ENCODE measurements at places on chromosomes 1 and 21.

GRCh38 chr21:17352996-17353655, 159.7 kb upstream of the CXADR start:
- DNase-seq, result no peak
- peak overlapping the region; percentile 37 for H3K27ac ChIP-seq
- H3K4me1 ChIP-seq, result no peaks in the 10 kb centered on the region

GRCh38 chr21:21268061-21268471, 269.9 kb downstream of the NCAM2 start:
- H3K4me1 ChIP-seq, result no peaks in the 10 kb centered on the region
- no peaks in the 10 kb centered on the region for H3K27me3 ChIP-seq
- H3K4me3 ChIP-seq, result no peak overlapping the region
- H3K27ac ChIP-seq, result no peak overlapping the region
- H3K36me3 ChIP-seq, result no peaks in the 10 kb centered on the region

DNA sequence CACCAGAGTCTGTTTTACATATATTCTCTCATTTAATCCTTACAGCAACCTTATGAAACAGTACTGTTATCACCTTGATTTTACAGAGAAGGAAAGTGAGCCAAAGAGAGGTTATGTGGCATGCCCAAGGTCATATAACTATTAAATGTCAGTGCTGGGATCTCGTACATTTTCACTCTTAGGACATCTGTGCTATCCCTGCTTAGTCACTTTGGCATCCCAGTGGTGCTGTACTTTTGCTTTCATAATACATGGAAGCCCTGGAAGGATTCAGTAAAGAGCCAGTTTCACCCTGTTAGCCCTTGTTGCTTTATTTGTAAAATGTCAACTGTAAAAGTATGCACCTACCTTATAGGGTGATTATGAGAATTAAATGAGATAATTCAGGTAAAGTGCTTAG, 104.4 kb downstream of the NFIA start:
- no peak overlapping the region for H3K27ac ChIP-seq
- H3K4me3 ChIP-seq, result no peak overlapping the region
- no peaks in the 10 kb centered on the region for H3K36me3 ChIP-seq
- DNase-seq, result no peak
- no peaks in the 10 kb centered on the region for H3K27me3 ChIP-seq

DNA sequence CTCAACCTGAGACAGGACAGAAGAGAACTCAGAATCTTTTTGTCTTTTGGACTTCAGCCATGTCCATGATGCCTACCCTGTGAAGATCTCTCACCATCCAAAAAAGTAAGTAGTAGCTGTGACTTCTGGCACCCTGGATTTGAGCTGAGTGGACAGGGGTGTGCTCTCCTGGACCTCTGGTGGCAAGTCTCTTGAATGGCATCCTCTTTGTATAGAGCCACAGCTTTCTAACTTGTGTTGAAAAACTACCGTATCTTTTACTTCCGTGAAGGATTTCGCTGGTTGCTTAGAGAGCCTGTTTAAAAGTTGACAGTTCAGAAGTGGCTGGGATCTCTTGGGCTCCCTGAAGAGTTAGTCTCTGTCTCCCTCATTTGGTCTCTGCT, 1.8 kb downstream of the MFN2 start:
- H3K36me3 ChIP-seq, result peaks cover 2% of the 10 kb centered on the region
- H3K4me1 ChIP-seq, result peaks cover 24% of the 10 kb centered on the region
- DNase-seq, result no peak
- no peaks in the 10 kb centered on the region for H3K27me3 ChIP-seq
- H3K27ac ChIP-seq, result no peak overlapping the region
- peak overlapping the region; percentile 95 for H3K4me3 ChIP-seq

DNA sequence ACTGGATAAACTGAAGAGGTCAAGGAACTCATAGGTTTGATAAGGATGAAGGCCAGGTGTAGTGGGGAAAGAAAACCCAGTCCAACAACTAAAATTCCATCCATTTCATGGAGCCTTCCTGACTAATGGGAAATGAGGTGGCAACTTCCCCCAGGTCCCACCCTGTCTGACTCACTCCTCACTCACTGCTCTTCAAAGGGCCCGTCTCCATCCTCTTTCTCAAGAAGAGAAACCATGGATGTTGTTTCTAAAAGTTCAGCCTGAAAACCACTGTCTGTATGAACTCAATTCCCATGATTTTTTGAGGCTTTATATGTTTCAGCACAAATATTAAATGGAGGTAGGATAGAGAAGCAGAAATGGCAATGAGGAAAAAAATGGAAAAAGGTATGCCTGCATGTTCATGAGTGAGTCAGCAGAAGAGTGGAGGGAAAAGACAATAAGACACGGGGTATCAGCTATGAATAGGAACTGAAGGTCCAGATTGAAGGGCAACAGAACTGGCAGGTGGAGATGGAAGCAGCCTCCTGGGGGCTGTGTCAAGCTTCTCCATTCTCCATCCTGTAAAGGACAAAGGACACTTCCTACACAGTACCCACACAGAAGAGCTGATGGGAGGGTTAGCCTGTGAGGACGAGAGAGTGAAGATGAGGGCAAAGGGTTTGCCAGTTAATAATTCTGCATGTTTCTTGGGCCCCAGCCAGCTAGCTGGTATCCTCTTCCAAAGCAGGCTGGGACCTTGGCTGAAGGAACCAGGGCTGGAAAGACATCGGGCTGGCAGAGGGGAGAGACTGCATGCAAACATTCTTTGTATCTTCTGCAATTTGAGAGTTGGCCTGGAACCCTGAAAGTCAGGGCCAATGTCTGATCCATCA, 5.5 kb upstream of the ELOVL1 start:
- no peaks in the 10 kb centered on the region for H3K36me3 ChIP-seq
- no peak for DNase-seq
- peaks cover 24% of the 10 kb centered on the region for H3K4me1 ChIP-seq
- no peak overlapping the region for H3K4me3 ChIP-seq
- H3K27ac ChIP-seq, result no peak overlapping the region

DNA sequence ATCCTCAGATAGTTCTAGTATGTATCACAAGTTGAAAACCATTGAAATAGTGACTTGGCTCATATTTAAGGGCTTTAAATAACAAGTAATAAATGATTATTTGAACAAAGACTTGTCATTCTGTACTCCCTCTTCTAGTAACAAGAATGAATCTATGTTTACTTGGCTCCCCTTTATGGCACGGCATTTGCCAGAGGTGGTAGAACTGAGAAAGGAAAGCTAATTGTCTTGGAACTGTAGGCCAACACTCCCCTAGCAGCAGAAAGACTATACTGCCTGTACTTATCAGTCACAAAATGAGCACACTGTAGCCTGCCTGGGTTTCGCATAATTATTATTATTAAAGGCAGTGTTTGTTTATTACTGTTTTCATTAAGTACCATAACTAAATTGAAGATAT, 29.6 kb upstream of the SMYD2 start:
- H3K36me3 ChIP-seq, result no peaks in the 10 kb centered on the region
- peaks cover 21% of the 10 kb centered on the region for H3K4me1 ChIP-seq
- DNase-seq, result no peak
- no peaks in the 10 kb centered on the region for H3K27me3 ChIP-seq
- H3K27ac ChIP-seq, result no peak overlapping the region

- no peak overlapping the region for H3K27ac ChIP-seq
- no peaks in the 10 kb centered on the region for H3K27me3 ChIP-seq
- H3K4me3 ChIP-seq, result no peak overlapping the region
These were observed 66.3 kb downstream of the RAVER2 start for GRCh38 chr1:64811131-64811530.

DNA sequence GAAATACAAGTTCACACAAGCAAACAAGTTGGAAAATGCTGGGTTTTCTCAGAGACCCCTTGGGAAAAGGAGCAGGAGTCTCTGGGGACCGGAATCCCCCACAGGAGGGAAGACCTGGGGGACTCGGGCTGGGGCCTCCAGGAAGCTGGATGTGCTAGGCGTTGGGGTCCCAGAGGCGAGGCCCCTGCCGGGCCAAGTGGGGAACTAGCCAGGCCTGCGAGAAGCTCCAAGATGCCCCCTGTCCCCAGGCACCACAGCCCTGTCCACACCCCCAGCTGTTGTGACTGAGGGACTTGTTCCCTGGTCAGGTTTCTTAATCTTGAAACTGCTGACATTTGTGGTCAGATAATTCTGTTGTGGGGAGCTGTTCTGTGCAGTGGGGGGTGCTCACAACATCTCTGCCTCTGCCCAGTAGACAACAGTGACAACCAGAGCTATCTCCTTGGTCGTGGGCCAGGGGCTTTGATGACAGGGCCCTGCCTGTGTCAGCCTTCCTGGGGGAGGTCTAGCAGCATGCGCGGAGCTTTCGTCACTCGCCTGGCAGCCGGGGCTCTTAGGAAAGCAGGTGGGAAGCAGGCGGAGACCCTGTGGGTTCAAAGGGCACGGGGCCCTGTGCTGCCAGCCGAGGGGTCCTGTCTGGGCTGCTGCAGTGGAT, 126.4 kb upstream of the ARHGEF16 start:
- H3K36me3 ChIP-seq, result no peaks in the 10 kb centered on the region
- peaks cover 43% of the 10 kb centered on the region for H3K4me1 ChIP-seq
- H3K27ac ChIP-seq, result no peak overlapping the region

DNA sequence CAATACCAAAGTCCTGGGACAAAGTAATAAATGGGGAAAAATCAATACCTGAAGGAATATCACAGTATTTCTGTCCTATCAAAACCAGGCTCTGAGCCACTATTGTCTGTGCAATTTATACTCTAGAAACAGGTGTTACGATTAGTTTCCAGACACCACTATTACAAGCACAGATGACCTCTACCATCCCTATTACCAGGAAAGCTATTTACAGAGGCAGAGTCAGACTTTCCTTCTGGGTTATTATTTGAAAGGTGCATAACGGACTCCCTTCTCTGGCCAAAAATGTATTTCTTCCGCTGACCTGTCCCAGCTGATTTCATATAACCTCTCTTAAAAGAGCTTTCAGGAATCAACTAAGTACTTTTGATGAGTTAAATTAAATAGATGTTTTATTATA, 154.6 kb upstream of the LRRC7 start:
- no peak overlapping the region for H3K4me3 ChIP-seq
- no peaks in the 10 kb centered on the region for H3K4me1 ChIP-seq
- H3K36me3 ChIP-seq, result no peaks in the 10 kb centered on the region
- H3K27me3 ChIP-seq, result no peaks in the 10 kb centered on the region

- no peak overlapping the region for H3K4me3 ChIP-seq
- DNase-seq, result no peak
- no peaks in the 10 kb centered on the region for H3K4me1 ChIP-seq
- no peak overlapping the region for H3K27ac ChIP-seq
These were observed 30.1 kb downstream of the RTCA start for GRCh38 chr1:100296140-100296539.

GRCh38 chr1:220734571-220735326, 13.4 kb upstream of the MTARC2 start:
- peaks cover 16% of the 10 kb centered on the region for H3K27me3 ChIP-seq
- DNase-seq, result no peak
- peaks cover 2% of the 10 kb centered on the region for H3K36me3 ChIP-seq
- peak overlapping the region; percentile 39 for H3K27ac ChIP-seq
- H3K4me3 ChIP-seq, result no peak overlapping the region

DNA sequence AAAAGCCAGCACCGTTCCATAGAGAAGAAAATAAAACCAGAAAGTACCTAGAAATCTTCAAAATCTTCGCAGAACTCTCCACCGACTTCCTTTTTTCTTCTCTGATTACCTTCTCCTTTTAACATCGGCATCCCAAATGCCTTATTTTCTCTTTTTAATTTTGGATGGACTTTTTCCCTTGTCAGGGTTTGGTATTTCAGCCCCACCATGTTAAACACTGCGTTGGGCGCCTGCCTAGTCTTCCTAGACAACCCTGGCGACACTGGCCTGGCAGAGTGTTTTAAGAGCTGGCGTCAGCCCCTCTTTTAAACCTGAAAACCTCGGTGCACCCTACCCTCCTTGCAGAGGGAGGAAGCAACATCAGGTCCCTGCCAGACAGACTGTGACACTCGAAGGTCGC, 66.0 kb upstream of the EFHD2 start:
- no peak for DNase-seq
- H3K36me3 ChIP-seq, result no peaks in the 10 kb centered on the region
- H3K27ac ChIP-seq, result no peak overlapping the region
- H3K4me3 ChIP-seq, result no peak overlapping the region

DNA sequence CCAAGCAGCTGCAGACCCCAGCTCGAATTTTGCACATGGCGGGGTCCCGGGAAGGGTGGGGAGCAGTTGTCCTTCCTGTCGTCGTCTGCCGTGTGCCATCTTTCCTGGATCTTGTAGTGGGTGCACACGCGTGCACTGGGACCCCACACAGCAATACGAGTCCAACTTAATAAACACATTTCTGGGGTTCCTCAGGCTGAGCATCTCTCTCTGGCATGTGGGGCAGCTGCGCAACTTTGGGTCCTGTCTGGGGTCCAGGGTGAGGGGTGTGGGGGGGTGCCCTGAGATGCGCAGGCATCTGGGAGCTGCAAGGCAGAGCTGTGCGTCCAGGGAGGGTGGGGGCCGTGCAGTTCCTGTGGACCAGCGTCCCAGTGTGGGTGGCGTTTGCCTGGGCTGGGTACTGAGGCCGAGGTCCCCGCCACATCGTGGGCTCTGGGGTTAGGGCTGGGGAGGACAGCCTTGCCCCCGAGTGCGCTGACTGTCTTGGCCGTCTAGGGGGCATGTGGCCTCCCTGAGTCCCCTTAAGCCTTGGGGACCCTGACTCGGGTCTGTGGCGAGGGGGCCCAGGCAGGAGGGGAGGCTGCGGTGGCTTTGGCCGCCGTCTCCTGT, 652 bp upstream of the PLEKHN1 start:
- H3K36me3 ChIP-seq, result no peaks in the 10 kb centered on the region
- H3K4me1 ChIP-seq, result no peaks in the 10 kb centered on the region
- H3K4me3 ChIP-seq, result peak overlapping the region; percentile 31
- no peak overlapping the region for H3K27ac ChIP-seq
- peaks cover 46% of the 10 kb centered on the region for H3K27me3 ChIP-seq

DNA sequence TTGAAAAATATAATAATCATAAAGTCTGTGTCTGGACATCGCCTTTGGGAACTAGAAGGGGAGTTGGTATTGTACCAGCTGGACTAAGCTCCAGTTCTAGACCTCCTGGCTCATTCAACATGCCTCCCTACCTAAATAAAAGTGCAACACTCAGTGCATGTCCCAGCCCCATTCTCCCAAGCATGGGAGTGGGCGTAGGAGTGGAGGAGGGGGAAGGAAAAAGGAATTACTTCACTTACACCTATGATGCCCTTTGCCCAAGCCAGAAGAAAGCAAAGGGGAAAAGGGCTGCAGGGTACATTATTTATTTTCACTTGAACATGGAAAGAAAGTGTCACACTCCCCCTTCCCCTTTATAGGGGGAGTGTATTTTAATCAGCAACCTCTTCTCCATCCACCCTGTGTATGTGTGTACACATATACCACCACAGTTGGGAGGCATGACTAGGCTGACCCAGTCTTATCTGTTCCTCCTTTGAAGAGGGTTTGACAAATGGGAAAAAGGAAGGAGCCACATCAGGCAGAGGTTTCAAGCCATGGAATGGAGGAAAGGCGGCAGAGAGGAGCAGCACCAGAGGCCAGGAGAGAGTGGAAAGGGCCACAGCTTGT, 3.2 kb downstream of the NIT1 start:
- no peak overlapping the region for H3K27ac ChIP-seq
- peak overlapping the region; percentile 70 for H3K4me3 ChIP-seq
- peaks cover 17% of the 10 kb centered on the region for H3K36me3 ChIP-seq
- no peak for DNase-seq
- no peaks in the 10 kb centered on the region for H3K27me3 ChIP-seq
- peaks cover 30% of the 10 kb centered on the region for H3K4me1 ChIP-seq

- no peak overlapping the region for H3K27ac ChIP-seq
- H3K27me3 ChIP-seq, result no peaks in the 10 kb centered on the region
- DNase-seq, result no peak
- H3K4me3 ChIP-seq, result no peak overlapping the region
These were observed 39.9 kb upstream of the ACTRT2 start for GRCh38 chr1:2981388-2981787.

- peak overlapping the region; percentile 45 for H3K27ac ChIP-seq
- H3K4me3 ChIP-seq, result no peak overlapping the region
- no peaks in the 10 kb centered on the region for H3K27me3 ChIP-seq
- H3K4me1 ChIP-seq, result no peaks in the 10 kb centered on the region
- peaks cover 18% of the 10 kb centered on the region for H3K36me3 ChIP-seq
- no peak for DNase-seq
These were observed 33.3 kb downstream of the PCNT start for GRCh38 chr21:46357335-46357604.

GRCh38 chr1:77594366-77595112, 87.9 kb downstream of the ZZZ3 start:
- no peak overlapping the region for H3K4me3 ChIP-seq
- no peak overlapping the region for H3K27ac ChIP-seq

Measured in neural crest cell (in vitro differentiated cells).